Activated CD8-positive, alpha-beta memory T cell treated with anti-CD3 and anti-CD28 coated beads for 48 hours (primary cell): ENCODE measurements at places on chromosomes 4 and X.

DNA sequence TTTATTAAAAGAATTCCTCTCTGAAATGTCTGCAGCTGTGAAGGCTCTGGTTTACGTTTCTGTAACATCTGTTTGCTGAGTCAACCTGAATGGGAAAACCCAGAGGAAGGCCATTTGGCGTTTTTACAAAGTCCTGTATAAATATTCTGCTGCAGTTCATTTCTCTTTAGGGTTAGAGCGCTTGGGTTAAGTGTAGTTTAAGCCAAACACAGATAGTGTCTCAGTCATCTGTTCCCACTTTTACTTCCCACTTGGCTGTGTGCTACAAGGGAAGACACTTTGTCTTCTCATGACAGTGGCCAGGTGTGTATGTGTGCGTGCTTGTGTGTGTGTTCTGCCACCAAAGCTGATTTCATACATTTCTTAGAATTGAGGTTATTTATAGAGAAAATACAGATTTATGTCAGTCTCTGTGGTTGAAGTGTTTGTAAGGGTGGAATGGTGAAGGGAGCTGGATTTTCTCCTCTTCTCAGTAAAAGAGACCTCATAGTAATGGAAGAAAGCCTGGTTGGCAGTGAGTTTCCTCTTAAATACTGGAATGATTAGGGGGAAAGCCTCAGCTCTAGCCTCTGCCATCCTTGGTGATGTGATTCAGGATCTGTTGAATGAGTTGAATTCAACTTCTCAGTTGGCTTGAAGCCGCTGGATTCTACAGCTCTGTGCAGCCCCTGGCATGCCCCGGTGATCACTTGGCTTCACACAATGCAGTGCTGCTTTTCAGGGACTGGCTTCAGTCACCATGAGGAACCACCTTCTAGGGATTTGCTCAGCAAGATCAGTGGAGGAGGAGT, 50.6 kb downstream of the JADE1 start:
- no peak for DNase-seq

DNA sequence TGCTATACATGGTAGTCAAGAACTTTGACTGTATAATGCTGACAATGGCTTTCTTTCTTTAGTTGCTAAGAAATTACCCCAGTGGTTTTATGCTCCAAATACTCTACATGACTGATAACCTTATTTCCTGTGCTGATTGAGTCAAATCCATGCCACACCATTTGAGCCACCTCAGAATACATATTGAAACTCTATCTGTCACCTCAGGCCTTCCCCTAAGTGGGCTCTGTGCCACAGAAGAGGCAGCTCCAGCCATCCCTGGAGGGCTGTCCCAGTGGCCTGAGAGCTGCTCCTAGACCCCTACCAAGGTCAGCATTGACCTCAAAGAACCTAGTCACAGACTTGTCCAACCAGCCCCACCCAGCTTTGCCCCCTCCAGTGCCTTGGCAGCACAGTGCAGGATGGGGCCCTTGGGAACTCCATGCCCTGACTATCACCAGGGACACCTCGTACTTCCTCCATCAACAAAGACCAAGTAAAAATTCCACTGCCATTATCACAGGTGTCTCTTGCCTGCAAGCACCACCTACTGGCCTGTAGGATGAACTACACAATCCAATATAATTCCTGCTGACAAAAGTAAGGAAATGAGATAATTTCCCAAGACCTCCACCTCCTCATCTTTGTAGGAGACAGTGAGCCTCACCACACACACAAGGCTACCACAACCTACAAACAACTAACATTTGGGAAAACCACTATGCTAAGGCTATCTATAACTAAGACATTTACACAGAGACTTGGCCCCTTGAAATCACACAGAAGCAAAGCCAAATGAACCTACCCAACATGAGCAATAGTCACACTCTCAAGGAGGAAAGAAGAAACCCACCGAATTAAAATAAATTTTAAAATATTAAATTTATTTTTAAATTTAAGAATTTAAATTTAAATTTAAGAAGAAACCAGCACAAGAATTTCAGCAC, 239.9 kb downstream of the NKX6-1 start:
- DNase-seq: no peak

GRCh38 chr4:87669373-87669772, 19.3 kb downstream of the DMP1 start:
- DNase-seq: no peak

GRCh38 chrX:115362334-115363095, 73.0 kb downstream of the LUZP4 start:
- peak; percentile 0 for DNase-seq

DNA sequence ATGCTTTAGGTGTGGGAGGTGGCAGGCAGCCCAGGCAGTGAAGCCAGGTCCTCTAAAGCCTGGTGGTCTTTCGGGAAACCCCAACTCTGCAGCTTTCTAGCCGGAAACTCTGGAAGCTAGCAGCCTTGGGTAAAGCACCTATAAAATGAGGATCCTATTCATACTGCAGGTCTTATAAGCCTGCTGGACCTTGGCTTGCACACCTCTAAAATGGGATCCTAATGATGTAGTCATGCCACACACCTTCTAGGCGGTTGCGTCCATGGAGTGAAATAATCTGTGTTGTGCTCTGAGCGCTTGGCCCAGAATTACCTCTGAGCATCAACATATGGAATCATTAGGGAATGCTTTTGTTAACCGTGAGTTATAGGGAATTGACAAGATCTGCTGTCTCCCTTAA, 36.0 kb upstream of the STS start:
- DNase-seq: no peak

- no peak for DNase-seq
Measured at GRCh38 chrX:38657562-38657961, 96.2 kb downstream of the TSPAN7 start.

- no peak for DNase-seq
Measured at GRCh38 chrX:42946544-42947194, 168.7 kb upstream of the PPP1R2C start.

DNA sequence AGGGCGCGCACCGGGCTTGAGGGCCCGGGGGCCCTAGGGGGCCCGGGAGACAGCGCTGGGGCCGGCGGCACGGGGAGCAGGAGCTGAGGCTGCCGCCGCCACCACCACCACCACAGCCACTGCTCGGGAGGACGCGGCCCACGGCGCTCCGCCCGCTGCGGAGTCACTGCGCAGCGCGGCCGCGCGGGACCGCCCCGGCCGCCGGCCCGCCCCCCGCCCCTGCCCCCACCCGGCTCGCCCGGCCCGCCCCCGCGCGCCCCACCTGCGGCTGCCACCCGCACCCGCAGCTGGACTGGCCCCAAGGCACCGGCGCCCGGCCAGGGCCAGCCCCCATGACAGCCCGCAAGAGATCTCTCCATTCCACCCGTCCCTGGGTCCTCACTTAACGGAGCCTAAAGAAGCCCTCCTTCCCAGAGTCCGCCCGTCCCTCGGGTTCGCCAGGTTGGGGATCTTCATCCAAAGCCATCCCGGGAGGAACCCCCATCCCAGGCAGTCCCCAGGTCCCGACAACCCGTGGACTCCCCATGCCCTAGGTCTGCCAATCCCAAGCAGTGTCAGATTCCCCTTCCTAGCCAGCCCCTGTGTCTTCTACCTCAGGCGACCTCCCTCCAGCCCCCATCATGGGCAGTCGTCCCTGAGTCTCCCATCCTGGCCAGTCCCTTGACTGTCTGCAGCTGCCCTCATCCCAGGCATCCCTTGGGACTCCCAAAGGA, 40.0 kb upstream of the IQSEC2 start:
- DNase-seq: no peak

- DNase-seq: no peak
Measured at GRCh38 chr4:150972592-150972991, 42.5 kb downstream of the LRBA start.

DNA sequence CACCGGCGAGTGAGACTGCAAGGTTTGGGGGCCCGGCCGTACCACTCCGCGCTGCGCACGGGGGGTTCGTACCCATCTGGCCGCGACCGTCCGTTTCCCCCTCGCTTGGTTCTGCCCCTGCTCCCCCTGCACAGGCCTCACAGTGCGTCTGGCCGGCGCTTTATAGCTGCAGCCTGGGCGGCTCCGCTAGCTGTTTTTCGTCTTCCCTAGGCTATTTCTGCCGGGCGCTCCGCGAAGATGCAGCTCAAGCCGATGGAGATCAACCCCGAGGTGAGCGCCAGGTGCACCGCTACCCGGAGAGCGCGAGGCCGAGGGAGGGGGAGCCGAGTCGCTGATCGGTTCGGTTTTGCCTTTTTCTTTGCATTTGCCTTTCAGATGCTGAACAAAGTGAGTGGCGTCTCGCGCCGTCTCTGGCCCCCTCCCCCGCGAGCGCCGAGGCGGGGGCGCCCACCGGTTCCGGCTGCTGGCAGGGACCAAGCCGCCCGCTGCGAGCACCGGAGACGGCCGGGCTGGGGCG, at the start of gene UCHL1:
Gene UCHL1, plus strand, starts transcription at position 189 of the 517 bp plus-strand sequence. Its CDS starts 49 bp downstream, at position 238.
- DNase-seq: no peak

DNA sequence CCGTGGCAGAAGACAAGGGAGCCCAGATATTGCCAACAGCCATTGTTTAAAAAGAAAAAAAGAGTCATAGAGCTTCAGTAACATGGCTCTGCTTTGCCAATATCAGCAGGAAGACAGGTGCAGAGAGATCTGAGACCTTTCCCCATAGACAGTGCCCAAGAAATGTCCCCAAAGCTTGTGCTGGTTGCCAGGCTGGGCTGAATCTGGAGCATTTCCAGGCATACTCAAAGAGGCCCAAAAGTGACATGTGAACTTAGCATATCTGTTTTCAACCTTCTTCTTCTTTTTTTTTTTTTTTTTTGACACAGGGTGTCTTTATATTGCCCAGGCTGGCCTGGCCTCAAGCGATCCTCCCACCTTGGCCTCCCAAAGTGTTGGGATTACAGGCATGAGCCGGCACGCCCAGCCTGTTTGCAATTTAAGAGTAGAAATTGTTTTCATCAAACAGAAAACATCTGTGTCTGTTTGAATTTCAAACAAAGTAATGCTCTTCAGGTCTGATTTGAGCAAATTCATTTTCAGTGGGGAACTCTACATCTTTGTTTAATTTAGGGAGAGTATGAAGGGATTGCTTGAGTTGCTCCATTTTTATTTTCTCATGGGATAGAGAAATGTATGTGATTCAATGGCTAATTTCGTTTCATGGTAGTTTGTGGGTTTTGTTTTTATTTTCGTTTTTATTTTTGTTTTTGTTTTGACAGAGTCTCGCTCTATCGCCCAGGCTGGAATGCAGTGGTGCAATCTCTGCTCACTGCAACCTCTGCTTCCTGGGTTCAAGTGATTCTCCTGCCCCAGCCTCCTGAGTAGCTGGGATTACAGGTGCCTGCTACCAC, 56.6 kb upstream of the RBM47 start:
- no peak for DNase-seq

DNA sequence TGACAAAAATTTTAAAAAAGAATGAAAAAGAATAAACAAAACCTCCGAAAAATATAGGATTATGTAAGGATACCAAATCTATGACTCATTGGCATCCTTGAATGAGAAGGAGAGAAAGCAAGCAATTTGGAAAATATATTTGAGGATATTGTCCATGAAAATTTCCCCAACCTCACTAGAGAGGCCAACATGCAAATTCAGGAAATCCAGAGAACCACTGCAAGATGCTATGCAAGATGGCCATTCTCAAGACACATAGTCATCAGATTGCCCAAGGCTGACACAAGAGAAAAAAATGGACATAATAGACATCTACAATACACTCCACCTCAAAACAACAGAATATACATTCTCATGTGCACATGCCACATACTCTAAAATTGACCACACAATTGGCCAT, 135.9 kb upstream of the SPANXB1 start:
- DNase-seq: no peak

- DNase-seq: no peak
Measured at GRCh38 chrX:2311501-2311900, 189.3 kb downstream of the DHRSX start.

DNA sequence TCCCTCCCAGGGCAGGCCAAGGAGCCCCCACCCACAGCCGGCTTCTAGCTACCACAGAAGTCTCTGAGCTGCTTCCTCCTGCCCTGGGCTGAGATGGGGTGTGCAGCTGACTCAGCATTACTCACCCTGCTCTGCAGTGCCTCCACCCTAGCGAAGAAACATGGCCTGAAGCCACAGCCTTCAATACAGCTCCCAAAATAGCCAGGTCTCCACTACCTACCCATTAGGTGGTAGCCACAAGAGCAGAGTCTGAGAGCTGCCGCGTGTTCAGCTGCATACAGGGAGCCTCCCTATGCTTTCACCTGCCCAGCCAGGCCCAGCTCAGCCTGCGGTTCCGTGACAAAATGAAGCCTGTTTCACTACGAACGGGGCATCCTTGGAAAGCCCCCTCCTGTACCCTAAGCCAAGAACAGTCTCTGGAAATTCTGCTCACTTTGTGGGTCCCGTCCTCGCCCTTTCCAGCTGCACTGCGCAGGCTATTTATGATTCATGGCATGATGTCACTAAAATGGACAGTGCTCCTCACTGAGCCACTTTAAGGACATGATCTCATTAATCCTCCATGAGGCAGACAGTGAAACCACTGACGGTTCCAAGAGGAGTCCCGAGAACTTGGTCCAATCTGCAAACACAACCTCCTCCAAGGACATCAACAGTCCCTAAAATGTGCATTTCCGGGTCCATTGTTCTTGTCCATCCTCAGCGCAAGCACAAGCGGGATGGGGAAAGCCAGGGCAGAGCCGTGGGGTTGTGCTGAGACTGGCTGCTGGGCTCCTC, 20.2 kb downstream of the WDR1 start:
- DNase-seq: peak; percentile 48

GRCh38 chr4:53576676-53577372, 14.5 kb downstream of the LNX1 start:
- no peak for DNase-seq

- no peak for DNase-seq
Measured at GRCh38 chr4:165709516-165709915, 163.5 kb upstream of the TLL1 start.

GRCh38 chr4:128623508-128624215, 185.8 kb upstream of the JADE1 start:
- no peak for DNase-seq

DNA sequence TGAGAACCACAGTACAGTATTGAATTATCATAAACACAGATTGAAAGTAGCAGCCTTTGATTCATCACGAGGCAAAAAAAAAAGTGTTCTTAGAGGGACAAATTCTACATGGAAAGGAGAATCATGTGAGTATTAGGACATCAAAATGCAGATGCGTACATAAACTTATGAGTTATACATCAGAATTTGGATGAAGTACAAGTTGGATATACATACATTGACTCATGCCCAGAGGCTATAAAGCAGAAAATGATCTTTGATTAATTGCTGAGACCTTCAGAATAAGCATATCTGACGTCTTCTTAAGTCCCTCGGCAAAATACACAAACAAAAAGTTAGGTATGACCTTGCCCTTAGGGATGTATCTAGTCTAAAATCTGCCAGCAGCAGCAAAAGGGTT, 206.4 kb downstream of the LDB2 start:
- DNase-seq: no peak

DNA sequence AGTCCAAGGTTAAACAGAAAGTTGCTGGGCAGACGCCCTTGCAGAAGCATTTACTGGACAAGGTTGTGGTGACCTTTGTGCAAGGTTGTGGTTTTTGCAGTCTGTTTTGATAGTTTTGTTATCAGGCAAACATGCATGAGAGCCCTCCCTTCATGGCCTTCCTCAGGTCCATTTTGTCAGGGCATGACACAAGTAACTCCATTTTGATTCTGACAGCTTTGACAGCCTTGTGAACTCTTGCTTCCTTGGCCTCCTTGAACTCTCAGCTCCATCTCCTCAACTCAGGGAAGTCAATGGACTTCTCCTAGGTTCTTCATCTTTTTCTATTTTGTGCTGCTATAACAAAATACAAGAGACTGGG, 97.7 kb downstream of the CEP44 start:
- no peak for DNase-seq

GRCh38 chr4:70041652-70042286, 8.5 kb upstream of the HTN1 start:
- DNase-seq: no peak
